Uterus (tissue), 4 donors: ENCODE measurements at places on chromosomes 4 and X. TPM values are rescaled to one million over a fixed set of nuclear protein-coding genes. Genes with fewer than 3 reads are reported as not detected.

DCAF8L2 gene
- total RNA-seq: not detected

KLHL4 gene
- 1.5 TPM for total RNA-seq

CT45A3 gene
- total RNA-seq: not detected

PHEX gene
- 2.1 TPM for total RNA-seq

GPR173 gene
- 0.51 TPM for total RNA-seq

FHIP1A gene
- 8.8 TPM for total RNA-seq

OTUD6A gene
- not detected for total RNA-seq

DNA sequence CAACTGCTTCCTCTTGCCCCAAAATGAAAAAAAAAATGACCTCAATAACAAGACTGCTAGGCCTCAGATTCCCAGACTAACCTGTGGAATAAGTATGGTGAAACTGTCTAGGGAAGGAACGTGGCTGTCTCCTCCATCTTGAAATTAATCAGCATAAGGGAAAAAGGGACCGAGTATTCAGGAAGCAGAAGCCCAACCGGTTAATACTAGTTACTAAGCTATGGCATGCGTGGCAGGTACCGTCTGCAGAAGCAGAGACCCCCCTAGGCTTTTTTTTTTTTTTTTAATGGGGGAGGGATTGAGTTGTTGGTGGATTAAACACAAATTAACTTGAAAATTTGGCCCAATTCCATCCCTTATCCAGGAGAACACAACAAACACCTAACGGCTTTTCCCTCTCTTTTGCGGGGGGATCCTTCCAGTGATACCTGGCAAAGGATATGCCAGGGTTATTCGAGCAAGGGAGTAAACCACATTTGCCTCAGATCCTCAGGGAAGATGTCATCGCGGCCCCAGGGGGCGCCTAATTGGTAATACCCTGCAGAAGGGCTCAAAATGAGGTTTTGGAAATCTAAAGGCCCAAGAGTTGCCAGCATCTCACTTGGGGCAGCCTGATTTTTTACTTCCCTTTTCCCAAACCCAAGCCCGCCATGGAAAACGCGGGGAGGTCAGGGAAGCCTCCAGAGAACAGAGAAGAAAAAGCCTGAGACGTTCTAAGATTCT, 893 bp downstream of the RLIM start:
- no peak for DNase-seq

DNA sequence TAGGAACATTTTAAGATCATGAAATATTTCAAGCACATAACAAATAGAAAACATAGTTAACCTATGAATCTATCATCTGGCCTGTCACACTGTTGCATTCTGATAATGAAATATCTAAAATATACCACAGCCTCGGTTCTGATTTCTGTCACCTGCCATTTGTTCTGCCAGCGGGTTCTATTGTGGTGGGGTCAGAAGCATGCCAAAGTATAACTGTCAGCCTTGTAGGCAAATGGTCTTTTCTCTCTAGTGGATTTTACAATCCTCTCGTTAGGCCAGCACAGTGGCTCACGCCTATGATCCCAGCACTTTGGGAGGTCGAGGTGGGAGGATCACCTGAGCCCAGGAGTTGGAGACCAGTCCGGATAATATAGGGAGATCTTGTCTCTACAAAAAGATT, 47.9 kb downstream of the HTRA3 start:
- no peak for DNase-seq

DNA sequence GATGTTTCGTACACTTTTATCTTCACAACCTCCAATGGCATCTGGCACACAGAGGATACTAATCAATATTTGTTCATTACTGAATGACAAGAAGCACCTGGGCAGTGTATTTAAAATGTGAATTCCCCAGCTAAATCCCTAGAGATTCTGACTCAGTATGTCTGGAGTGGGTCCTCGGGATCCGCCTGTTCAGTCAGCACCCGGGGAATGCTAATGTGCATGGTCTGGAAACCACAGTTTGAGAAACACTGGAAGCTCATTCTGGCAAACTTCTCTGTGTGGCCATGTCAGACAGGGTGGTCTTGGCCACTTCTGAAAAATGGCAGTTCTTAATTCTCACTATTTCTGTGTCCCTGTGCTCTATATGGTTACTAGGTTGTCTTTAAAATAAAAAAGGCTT, 138.8 kb upstream of the VCX start:
- DNase-seq: no peak

GRCh38 chr4:40763228-40763716, 13.5 kb downstream of the NSUN7 start:
- no peak for DNase-seq
